PC-9 (cell line): ENCODE measurements at places on chromosomes 3 and 15. TPM values are rescaled to one million over a fixed set of nuclear protein-coding genes. Genes with fewer than 3 reads are reported as not detected.
A peak's percentile ranks its signal among the peaks of the same experiment; 100 is the strongest.

- H3K36me3 ChIP-seq: no peaks in the 10 kb centered on the region
- no peak for DNase-seq
- no peaks in the 10 kb centered on the region for H3K4me1 ChIP-seq
- H3K27me3 ChIP-seq: no peaks in the 10 kb centered on the region
- no peak overlapping the region for H3K27ac ChIP-seq
These were observed 260.1 kb upstream of the UBE2E2 start for GRCh38 chr3:22942981-22943380.

- H3K27ac ChIP-seq: no peak overlapping the region
- H3K27me3 ChIP-seq: peaks cover 21% of the 10 kb centered on the region
- H3K36me3 ChIP-seq: no peaks in the 10 kb centered on the region
- no peak overlapping the region for H3K4me3 ChIP-seq
These were observed 62.1 kb upstream of the SLC6A11 start for GRCh38 chr3:10753964-10754363.

The OGG1 gene
- 22.1 and 24.3 TPM in 2 replicates for total RNA-seq

The AMIGO3 gene
- total RNA-seq: 1.0 TPM in 1 of 2 replicates, not detected in the other

- peak; percentile 81 for DNase-seq
- peaks cover 24% of the 10 kb centered on the region for H3K4me1 ChIP-seq
- H3K4me3 ChIP-seq: no peak overlapping the region
- H3K27ac ChIP-seq: peak overlapping the region; percentile 6; the same call in 1 of the 2 replicates
- 0 out of 2 replicates have a peak, but pooled peaks cover 18% of the 10 kb centered on the region for H3K36me3 ChIP-seq
- no peaks in the 10 kb centered on the region for H3K27me3 ChIP-seq
These were observed 29.0 kb downstream of the CMSS1 start for GRCh38 chr3:99846477-99847160.

The COL7A1 gene
- 91.2 and 151 TPM in 2 replicates for total RNA-seq

DNA sequence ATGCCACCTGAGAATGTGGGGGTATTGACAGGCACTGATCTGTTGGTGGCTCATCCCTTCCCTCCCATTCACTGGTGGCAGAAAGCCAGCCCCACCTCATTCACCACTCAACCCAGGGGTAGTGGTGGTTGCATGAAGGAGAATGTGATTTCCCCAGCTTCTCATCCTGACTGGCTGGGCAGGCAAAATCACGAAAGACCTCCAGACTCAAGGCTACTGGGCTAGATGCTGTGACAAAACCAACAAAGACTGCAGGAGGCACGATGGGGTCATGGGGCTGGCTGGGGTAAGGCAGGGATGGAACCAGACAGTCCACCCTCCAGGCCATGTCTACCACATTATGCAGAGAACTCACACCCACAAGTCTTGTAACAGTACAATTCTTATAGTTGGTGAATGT is 33.9 kb downstream of the FSTL1 start:
- H3K27ac ChIP-seq: no peak overlapping the region
- no peak for DNase-seq
- peaks cover 11% of the 10 kb centered on the region for H3K4me1 ChIP-seq
- no peaks in the 10 kb centered on the region for H3K27me3 ChIP-seq

DNA sequence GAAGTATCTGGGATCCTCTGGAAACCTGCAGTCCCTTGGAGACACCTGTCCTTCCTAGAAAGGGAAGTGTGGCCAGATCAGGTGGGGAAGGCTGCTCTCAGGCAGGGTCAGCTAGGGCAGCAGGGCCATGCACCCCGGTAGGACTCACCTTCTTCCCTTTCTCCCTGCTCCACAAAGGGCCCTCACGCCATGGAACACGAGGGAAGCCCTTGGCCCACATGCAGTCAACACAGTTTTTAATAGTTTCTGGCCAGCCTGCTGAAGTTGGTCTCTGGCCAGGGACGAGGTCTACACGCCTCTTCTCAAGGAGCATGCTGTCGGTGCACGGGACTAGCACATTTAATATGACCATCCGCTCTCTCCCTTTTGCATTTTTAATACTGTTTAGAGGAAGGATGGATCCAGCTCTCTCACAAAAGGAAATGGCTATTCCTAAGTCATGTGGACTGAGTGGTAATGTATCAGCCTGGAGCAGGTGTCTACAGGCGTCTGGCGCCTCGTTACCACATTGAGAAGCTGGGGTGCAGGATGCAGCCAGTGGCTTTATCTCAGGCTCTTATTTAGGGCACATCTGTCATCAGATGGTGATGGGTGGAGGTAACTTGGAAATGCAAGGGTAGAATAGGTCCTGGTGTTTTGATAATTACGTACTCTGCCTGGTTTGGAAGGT is 153.9 kb downstream of the KLF13 start:
- no peak overlapping the region for H3K4me3 ChIP-seq
- H3K27me3 ChIP-seq: peaks cover 11% of the 10 kb centered on the region; the same call in 1 of the 2 replicates
- no peaks in the 10 kb centered on the region for H3K4me1 ChIP-seq
- H3K27ac ChIP-seq: no peak overlapping the region

The FSD2 gene
- total RNA-seq: not detected in 2 replicates

GRCh38 chr15:65743637-65744252 is 48.3 kb downstream of the DENND4A start:
- no peaks in the 10 kb centered on the region for H3K36me3 ChIP-seq
- no peak overlapping the region for H3K4me3 ChIP-seq
- peaks cover 2% of the 10 kb centered on the region; the same call in 1 of the 2 replicates for H3K4me1 ChIP-seq
- H3K27ac ChIP-seq: no peak overlapping the region

DNA sequence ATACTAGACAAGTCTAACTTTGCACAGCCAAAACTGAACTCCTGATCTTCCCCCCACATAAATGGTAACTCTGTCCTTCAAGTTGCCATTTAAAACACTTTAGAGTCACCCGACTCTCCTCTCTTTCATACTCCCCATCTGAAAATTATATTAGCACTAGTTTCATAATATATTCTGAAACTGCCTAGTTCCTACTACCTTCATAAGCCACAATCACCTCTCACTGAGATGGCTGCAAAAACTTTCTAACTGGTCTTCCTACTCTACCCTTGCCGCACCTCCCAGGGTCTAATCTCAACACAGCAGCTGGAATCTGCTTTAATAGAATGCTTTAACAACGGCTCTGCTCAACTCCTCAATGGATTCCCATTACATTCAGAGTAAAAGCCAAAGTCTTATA is 55.0 kb downstream of the GLB1 start:
- no peak overlapping the region for H3K4me3 ChIP-seq
- no peak for DNase-seq
- no peaks in the 10 kb centered on the region for H3K4me1 ChIP-seq
- no peaks in the 10 kb centered on the region for H3K36me3 ChIP-seq
- H3K27me3 ChIP-seq: no peaks in the 10 kb centered on the region
- H3K27ac ChIP-seq: no peak overlapping the region

DNA sequence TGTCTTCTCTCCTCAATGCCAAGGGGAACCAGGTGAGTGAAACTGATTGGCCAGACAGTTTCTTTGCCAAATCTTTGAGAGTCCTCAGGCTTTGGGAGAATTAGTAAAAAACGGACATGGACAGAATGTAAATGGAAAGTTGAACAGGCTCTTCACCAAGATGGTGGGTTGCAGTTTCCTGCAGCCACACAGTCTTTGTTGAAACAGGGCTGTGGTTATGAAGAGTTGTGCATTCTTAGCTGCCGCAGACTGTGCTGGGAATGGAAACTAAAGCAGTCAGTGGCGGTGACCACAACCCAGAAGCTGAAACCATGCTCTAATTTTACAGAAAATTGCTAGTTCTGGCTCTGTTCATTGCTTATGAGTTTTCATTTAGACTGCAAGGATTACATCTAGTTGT is 42.1 kb upstream of the TASOR start:
- H3K4me3 ChIP-seq: no peak overlapping the region
- H3K27me3 ChIP-seq: no peaks in the 10 kb centered on the region
- no peaks in the 10 kb centered on the region for H3K4me1 ChIP-seq
- DNase-seq: no peak
- H3K36me3 ChIP-seq: no peaks in the 10 kb centered on the region

GRCh38 chr15:69813881-69814280 is 283.8 kb downstream of the TLE3 start:
- peak; percentile 86 for DNase-seq
- H3K27me3 ChIP-seq: no peaks in the 10 kb centered on the region
- H3K4me1 ChIP-seq: peaks cover 15% of the 10 kb centered on the region
- H3K36me3 ChIP-seq: no peaks in the 10 kb centered on the region
- H3K4me3 ChIP-seq: no peak overlapping the region
